ENCODE measurements at places on chromosomes 5 and 9. TPM values are rescaled to one million over a fixed set of nuclear protein-coding genes. Genes with fewer than 3 reads are reported as not detected.

DNA sequence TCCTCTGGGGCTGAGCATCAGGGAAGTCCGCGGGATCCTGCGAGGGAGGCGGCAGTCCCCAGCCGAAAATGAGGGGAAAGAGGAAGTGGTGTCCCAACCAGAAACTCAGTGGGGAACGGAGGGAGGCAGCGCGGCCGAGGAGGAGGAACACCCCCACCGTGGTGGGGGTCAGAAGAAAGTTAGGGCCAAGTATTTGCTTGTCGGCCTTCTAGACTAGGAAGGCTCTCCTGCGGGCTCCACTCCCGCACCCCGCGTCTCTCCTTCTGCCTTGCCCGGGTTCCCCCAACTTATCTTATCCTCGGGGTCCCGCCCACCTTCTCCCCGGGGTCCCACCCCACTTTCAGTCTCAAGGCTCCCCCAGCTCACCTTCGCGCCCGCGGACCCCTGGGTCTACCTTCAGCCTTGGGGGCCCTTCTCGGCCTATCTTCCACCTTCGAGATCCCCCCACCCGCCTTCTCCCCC, 557 bp upstream of the PHF2 start:
- peak; percentile 90 for DNase-seq

The TERT gene
- total RNA-seq: not detected

DNA sequence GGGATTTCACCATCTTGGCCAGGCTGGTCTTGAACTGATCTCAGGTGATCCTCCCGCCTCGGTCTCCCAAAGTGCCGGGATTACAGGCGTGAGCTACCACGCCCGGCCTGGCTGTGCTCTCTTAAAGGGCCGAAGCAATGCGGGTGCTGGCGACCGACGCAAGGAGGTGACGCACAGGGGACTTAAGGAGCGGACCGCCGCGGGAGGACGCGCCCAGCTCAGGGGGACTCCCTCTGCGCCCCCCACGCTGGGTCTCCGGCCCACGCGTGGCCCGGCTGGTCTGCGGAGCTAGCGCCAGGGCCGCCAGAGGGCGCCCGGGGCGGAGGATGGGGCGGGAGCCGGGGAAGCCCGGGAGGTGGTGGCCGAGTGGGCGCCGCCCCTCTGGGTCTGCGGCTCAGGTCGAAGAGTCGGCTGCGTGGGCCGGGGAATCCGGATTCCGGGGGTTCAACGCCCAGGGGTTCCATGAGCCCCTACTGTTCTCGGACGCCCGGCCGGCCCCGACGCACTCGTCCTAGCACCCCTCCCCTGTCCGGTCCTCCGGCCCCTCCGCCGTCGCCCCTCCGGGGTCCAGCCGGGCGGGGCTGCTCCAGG, 502 bp upstream of the CERCAM start:
- peak; percentile 91 for DNase-seq

DNA sequence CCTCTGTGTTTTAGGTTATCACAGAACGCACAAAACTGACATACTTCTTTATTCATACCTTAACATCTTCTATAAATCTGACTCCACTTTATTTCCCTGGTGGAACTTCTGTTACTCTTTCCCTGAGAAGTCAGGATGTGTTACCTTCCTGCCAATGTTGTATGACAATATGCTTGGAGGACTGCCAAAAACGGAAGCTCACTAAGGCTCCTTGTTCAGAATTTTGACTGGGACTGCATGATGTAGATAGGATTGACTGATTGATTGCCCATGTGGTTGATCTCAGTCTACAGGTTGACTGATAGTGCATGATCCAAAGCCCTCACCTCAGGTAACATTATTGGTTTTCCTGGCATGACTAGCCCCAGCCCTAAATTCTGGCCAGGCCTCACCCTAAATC, 319.4 kb downstream of the TLR4 start:
- no peak for DNase-seq

DNA sequence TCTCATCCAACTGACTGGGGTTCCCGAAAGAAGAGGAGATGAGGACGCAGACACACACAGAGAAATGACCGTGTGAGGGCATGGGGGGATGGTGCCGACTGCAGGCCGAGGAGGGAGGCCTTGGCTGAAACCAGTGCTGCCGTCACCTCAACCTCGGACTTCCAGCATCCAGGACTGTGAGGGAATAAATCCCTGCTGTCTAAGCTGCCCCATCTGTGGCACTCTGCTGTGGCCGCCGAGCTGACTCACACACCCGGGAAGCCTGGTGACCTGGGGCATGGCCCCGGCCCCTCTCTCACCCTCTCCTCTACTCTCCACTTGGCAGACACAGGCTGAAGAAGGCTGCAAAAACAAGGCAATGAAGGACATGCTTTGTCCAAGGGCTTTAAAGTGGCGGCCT, 4.4 kb upstream of the COL5A1 start:
- DNase-seq: peak; percentile 86

The SLC25A2 gene
- total RNA-seq: 1.00 TPM

The TRIM36 gene
- 0.57 TPM for total RNA-seq

- no peak for DNase-seq
These were observed at the start of gene PCDHB11 for GRCh38 chr5:141199359-141200235. TSS of gene PCDHB11 (plus strand) at chr5:141199627. CDS start at chr5:141199775, 148 bp downstream.

The IL9 gene
- not detected for total RNA-seq

GRCh38 chr9:77744841-77745430, 96.8 kb upstream of the GNA14 start:
- no peak for DNase-seq

- no peak for DNase-seq
These were observed 296.8 kb upstream of the ANKH start for GRCh38 chr5:15168358-15168757.

- no peak for DNase-seq
These were observed 815.5 kb downstream of the TLE1 start for GRCh38 chr9:80873861-80874260.

DNA sequence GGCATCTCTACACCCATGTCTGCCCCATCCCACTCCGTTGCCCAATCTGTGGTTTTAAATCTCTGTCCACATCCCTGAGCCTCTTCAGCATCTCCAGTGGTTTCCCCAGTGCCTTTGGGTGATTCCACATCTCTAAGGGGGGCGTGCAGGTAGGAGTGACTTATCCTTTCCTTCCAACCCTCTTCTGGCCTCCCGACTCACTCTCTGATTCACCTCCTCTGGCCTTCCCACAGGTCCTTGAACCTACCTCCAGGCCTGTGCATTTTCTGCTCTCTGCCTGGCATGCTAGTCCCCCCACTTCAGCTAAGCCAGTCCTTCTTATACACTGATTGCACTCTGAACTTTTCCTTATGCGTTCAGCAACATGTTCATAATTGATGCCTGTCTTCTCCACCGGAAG, 99.0 kb downstream of the RALGPS1 start:
- DNase-seq: no peak

GRCh38 chr5:69004127-69004526, 89.7 kb upstream of the SLC30A5 start:
- DNase-seq: no peak

DNA sequence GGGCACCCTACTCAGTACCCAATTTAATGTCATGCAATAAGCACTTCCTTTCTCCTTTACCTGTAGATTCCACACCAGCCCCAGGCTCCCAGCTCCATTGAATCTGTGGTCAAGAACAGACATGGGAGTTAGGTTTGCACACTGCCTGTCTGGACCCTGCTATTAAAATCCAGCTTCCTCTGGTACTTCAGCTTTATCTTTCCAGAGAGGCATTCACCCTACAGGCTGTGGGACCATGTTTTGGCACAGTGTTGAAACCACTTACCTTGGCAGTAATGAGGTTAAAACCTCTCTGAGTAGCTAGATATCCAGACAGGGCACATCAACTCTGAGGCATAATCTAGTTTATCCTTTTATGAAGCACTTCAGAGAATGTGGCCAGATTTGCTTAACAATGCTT, 191.5 kb upstream of the PCSK5 start:
- DNase-seq: no peak

DNA sequence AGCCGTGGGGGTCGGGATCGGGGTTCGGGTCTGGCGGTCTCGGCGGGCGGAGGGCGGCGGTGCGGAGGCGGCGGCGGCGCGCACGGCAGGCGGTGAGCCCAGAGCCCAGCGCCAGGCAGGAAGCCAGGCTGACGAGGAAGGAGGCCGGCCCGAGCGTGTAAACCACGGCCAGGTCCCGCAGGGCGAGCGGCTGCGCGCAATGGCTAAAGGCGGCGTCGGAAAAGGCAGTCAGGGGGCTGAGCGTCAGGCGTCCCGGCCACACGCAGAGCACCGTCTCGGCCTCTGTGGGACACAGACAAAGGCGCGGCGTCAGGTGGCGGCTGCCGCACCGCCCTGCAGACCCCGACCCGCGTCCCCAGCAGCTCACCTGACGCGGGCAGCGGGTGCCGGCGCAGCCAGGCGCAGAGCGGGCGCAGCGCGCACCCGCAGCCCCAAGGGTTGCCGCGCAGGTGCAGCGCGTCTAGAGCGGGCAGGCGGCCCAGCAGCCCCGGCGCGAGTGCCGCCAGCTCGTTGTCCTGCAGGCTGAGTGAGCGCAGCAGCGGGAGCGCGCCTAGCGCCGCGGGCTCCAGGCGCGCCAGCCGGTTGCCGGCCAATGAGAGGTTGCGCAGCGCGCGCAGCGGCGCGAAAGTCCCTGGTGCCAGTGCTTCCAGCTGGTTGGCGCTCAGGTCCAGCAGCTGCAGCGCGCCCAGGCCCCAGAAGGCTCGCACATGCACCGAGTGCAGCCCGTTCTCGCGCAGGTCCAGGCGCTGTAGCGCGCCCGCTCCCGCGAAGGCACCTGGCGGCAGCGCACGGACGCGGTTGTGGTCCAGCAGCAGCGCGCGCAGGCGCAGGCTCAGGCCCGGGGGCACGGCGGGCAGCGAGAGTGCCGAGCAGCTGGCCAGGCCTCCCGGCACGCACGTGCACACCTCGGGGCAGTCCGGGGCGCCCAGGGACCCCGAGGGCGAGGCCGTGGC, 671 bp downstream of the LRRC26 start:
- no peak for DNase-seq

Measured in posterior vena cava (tissue), 2 donors.